Stimulated activated effector memory CD8-positive, alpha-beta T cell treated with anti-CD3 and anti-CD28 coated beads, Interleukin-12 subunit alpha, Interleukin-12 subunit beta, amount 100 ng/mL, for 72 hours (primary cell): ENCODE measurements at places on chromosomes 16 and 17.
A peak's percentile ranks its signal among the peaks of the same experiment; 100 is the strongest.

- DNase-seq: no peak
These were observed 8.3 kb upstream of the KIF18B start for GRCh38 chr17:44955674-44956425.

- DNase-seq: peak; percentile 71
These were observed 372.7 kb downstream of the SLC39A11 start for GRCh38 chr17:72719578-72720493.

DNA sequence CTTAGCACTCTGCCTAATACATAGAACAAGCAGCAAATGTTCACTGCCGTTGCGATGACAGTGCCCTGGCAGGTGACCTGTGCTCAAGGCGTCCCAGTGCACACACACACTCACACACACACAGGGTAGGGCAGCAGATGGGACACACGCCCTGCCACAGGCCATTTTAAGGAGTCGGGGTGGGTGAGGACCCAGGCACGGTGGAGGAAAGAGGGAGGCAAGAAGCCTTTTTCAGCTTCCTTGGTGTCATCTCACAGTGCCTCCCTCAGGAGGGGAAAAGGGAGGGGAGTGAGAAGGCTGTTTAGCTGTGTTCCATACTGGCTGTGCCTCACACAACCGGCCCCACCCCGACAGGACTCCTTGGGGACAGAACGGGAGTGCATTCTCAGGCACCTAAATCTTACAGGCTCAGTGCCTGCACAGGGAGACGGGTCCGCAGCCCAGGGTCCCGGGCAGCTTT is 1.5 kb downstream of the PITPNM3 start:
- DNase-seq: no peak

GRCh38 chr17:15249487-15249886 is 15.6 kb downstream of the PMP22 start:
- no peak for DNase-seq

- no peak for DNase-seq
These were observed 97.0 kb upstream of the RBL2 start for GRCh38 chr16:53337294-53337693.

GRCh38 chr16:4593086-4593485 is 21.6 kb downstream of the UBALD1 start:
- DNase-seq: no peak

GRCh38 chr17:43680461-43680860 is 18.7 kb upstream of the MEOX1 start:
- DNase-seq: no peak

- no peak for DNase-seq
These were observed 15.8 kb upstream of the KRT20 start for GRCh38 chr17:40900809-40901356.

DNA sequence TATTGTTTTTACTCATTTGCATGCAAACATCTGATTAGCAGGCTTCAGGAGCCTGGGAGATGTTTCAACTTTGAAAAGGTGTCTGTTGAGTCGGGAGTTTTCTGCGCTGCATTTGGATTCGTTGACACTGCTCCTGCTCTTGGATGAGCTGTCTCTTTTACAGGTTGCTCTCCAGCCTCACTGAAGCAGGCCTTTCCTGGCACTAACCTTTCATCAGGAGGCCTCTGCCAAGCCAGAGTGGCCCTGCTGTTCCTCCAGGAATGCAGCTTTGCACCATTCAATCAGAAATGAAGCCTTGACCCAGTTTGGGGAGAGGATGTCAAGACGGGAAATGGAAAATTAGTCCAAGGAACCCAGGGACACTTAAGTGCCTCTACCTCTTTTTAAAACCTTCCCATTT is 330 bp upstream of the KRTAP29-1 start:
- no peak for DNase-seq

DNA sequence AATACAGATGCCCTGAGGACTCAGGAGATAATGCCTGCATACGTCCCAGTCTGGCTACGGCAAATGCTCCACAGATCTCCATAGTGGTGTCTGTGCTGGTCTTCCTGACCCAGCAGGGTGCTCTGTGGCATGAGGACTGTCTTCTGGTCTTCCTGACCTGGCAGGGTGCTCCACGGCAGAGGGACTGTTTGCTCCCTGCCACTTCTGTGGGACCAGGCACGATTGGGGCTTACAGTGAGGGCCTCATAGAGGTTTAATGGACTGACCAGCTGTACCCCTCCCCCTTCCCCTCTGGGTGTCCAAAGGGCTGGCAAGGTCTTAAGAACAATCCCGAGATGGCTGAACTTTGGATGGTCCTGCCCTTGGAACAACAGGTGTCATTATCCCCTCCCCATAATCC is 123.1 kb downstream of the C16orf78 start:
- no peak for DNase-seq

GRCh38 chr16:3195975-3196374 is 8.0 kb downstream of the OR1F1 start:
- no peak for DNase-seq

DNA sequence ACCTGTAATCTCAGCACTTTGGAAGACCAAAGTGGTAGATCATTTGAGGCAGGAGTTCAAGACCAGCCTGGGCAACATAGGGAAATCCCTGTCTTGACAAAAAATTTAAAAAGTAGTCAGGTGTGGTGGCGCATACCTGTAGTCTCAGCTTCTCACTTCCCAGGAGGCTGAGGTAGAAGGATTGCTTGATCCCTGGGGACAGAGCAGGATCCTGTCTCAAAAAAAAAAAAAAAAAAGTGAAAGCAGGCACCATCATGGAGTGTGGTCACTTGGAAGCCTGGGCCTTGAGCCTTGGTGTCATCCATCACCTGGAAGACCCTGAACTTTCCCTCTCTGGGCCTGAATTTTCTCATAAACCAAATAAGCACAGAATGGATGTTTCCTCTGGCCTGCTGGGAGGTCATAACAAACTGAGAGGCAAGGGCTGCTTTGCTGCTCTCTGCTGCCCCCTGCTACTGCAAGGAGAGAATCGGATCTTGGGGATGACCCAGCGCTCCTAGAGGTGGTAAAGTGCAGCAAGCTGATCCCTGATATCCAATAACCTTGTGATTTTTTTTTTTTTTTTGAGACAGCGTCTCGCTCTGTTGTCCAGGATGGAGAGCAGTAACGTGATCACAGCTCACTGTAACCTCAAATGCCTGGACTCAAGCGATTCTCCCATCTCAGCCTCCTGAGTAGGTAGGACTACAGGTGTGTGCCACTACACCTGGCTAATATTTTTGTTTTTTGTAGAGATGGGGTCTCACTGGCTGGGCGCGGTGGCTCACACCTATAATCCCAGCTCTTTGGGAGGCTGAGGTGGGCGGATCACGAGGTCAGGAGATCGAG is 75.9 kb upstream of the RNU2-1 start:
- DNase-seq: peak; percentile 48

DNA sequence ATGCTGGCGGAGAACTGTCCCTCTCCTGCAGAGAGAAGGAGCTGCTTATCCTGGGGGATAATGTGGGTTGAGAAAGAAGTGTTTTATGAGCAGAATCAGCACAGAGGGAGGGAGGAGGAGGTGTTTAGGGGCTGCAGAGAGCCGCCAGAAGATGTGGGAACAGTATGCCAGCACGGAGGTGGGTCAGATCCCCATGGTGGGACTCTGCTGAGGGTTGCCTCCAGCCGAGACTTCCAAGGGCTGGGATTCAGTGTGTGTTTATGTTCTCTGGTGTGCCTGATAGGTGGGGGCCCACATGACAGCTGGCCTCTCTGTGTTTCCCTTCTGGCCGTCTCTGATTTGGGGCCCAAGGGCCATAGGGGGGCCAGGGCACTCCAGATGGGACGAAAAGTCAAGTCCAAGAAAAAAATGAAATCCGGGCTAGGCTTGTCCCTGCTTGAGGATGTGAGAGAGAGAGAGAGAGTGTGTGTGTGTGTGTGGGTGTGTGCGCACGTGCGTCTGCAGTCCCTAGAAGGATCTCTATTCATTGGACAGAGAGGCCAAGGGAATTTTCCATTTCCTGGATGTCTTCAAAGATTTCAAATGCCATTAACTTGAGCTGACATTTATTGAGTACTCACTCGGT is 21.6 kb downstream of the PRKCB start:
- DNase-seq: no peak

DNA sequence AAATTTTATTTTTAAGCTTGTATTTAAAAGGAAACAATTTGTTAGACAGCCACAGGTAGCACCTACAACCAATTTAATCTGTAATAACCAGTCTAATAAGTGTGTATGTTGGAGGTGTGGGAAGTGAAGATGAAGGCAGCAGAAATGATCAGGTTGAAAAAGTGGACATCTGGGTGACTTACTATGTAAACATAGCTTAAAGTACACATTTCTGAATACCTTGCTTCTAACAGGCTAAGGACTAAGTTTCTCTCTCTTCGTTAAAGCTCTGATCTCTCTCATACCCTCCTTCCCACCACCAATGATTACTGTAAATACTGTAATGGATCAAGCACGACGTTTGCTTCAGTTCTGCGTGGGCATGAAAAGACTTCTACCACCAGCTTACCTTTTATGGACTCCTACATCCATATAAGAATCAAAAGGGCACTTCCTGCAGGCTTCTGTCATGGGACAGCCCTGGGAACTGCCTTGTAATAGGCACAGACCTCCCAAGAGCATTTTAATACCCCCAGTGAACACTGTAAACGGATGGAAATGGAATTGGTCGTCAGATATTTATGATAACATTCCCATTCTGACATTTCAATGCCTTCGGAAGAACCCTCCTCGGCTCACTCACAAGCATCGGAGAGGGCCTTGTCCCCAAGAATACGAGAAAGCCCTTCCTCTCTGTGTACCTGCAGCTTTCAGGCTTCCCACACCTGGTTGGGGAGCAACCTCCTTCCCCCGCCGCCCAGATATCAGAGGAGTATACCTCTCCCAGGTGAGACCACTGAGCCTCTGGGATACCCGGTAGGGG is 700 bp downstream of the CCDC43 start:
- DNase-seq: no peak

DNA sequence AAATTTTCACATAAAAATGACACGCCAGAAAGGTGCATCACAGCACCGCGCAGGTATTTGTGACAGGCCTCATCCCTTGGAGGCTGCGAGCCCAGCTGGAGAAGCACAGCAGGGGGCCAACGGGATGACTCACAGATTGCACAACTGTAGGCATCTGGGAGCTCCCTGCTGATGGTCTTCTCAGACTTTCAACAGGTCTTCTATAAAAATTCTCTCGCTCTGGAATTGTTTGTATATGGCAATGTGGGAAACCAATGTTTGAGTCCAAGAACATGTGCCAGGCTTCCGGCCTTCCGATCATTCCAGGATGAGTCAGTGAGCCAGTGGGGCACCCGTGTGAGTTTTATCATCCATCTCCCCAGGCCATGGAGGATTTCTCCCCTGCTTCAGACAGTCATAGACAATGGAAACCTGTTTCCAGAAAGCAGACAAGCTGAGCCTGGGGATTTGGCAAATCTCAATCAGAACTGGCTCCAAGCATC is 24.1 kb upstream of the ADORA2B start:
- DNase-seq: no peak

DNA sequence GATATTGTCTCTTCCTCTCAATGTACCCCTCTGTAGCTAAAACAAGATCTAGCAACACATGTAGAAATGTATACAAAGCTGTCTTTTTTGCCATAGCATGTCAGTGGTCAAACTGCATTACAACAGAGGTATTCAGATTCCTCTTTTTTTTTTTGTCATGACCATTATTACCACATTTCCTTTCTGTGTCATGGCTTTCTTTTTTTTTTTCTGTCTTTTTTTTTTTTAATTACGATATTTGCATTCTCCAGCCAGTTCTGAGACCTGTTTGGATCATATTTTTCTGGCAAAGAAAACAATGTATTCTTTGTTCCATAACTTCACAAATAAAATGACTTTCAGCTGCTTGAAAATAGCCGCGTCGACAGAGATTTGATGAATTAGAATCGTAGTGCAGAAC is 27.4 kb upstream of the CAPNS2 start:
- no peak for DNase-seq

GRCh38 chr17:68205808-68206720 is 41.8 kb upstream of the AMZ2 start:
- no peak for DNase-seq

DNA sequence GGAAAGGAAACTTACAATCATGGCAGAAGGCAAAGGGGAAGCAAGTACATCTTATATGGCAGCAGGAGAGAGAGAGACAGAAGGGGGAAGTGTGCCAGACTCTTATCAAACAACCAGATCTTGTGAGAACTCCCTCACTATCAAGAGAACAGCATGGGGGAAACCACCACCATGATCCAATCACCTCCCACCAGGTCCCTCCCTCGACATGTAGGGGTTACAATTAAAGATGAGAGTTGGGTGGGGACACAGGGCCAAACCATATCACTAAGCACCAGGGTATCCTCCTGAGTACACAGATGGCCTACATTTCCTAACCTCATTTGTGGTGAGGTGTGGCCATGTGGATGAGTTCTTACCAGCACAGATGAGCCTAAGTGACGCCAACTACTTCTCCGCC is 348.6 kb upstream of the ZFHX3 start:
- no peak for DNase-seq

DNA sequence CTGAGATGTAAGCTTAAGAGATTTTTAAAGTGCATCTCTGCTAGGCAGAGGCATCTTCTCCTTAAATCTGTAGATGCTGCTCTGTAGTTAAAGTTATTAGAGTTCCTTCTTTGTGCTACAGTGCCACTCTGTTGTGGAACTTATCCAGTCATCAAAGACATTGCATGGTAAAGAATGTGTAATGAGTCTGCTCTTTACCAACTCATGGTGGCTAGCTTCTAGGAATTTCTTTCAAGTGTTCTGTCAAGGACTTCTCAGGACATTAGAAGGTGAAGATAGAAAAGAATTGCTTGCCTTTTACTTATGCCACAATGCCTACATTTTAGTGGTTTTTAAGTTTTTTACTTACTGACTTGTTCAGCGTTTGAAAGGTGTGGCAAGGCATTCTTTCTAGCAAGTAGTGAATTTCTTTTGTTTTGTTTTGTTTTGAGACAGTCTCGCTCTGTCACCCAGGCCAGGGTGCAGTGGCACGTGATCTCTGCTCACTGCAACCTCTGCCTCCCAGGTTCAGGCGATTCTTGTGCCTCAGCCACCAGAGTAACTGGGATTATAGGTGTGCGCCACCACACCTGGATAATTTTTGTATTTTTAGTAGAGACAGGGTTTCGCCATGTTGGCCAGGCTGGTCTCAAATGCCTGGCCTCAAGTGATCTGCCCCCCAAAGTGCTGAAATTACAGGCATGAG is 20.3 kb upstream of the ARL2BP start:
- DNase-seq: no peak

- DNase-seq: no peak
These were observed 4.6 kb upstream of the EMP2 start for GRCh38 chr16:10584981-10585438.

GRCh38 chr17:29135464-29135863 is 44.7 kb downstream of the MYO18A start:
- DNase-seq: no peak

GRCh38 chr17:1651559-1651844 is 1.8 kb upstream of the RILP start:
- DNase-seq: no peak

- no peak for DNase-seq
These were observed 27.2 kb downstream of the ABCC3 start for GRCh38 chr17:50661795-50662391.

GRCh38 chr16:86095131-86095752 is 196.3 kb downstream of the IRF8 start:
- DNase-seq: no peak
